ENCODE measurements at places on chromosomes 16 and 17.

DNA sequence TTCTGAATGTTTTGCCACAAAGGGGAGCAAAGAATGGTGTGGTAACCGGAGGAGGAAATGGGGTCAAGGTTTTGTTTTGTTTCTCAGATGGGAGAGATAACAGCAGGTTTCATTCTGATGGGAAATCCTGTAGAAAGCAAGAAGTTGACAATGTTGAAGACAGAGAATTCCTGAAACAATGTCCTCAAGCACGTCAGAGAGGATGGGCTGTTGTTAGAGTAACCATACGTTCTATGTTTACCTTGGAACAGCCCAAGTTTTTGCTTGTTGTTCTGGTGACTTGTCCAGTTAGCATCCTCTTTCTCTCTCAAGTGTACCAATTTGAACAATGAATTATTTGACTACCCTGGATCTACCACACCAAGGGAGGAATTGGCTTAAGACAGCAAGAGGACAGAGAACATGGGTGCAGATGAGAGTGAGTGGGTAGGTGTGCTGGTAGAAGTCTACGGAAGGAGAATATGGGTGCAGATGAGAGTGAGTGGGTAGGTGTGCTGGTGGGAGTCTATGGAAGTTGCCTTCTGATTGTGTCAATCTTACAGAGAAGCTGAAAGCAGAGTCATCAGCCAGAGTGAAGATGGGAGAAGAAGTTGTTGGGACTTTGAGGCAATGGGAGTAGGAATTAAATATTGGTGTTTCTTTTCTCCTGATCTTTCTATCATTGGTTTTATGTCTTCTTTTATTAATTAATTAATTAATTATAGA lies 14.8 kb upstream of the NSRP1 start:
- no peak for DNase-seq

GRCh38 chr16:58284469-58284868 lies 10.4 kb downstream of the PRSS54 start:
- no peak for DNase-seq

- DNase-seq = no peak
Measured at GRCh38 chr16:81478876-81479511, 34.4 kb downstream of the CMIP start.

GRCh38 chr16:87959391-87959990 lies 8.3 kb downstream of the BANP start:
- no peak for DNase-seq

DNA sequence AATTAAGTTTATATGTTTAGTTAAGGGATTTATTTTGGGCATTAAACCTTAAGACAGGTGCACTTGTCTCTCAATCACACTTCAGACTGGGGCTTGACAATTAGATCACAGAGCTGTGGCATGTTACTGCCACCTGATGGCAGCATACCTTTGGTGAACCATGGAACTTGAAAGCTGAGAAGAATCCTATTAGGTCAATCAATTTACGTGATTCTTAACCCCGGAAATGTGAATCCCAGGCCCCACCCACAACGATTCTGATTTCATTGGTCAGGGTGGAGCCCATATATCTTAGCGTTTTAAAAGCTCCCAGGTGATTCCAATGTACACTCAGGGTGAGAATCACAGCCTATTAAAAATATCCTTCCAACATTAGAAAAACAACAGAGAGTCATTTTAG lies 91.0 kb downstream of the GSG1L start:
- peak; percentile 29 for DNase-seq

GRCh38 chr16:29849505-29849904 lies 13.5 kb downstream of the CDIPT start:
- DNase-seq = no peak

DNA sequence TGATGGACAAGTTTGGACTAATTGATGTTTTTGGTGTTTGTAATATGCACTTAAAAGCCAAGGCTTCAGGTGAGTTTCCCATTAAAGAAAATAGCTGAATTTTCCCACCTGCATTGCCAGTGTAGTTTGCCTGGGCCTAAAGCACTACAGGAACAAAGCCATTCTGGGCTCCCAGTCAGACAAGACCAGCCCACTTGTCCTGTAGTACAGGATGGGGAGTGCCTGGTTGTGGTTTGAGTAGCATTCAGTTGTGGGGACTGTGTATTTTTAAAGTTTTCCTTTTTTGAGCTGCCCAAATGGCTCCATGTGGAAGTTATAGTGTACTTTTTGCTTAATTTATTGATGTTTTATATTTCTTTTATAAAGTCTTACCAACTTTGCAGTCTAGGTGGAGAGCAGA lies 91.7 kb downstream of the TANGO6 start:
- peak; percentile 11 for DNase-seq

- DNase-seq = no peak
Measured at GRCh38 chr17:53630638-53631037, 192.1 kb upstream of the KIF2B start.

DNA sequence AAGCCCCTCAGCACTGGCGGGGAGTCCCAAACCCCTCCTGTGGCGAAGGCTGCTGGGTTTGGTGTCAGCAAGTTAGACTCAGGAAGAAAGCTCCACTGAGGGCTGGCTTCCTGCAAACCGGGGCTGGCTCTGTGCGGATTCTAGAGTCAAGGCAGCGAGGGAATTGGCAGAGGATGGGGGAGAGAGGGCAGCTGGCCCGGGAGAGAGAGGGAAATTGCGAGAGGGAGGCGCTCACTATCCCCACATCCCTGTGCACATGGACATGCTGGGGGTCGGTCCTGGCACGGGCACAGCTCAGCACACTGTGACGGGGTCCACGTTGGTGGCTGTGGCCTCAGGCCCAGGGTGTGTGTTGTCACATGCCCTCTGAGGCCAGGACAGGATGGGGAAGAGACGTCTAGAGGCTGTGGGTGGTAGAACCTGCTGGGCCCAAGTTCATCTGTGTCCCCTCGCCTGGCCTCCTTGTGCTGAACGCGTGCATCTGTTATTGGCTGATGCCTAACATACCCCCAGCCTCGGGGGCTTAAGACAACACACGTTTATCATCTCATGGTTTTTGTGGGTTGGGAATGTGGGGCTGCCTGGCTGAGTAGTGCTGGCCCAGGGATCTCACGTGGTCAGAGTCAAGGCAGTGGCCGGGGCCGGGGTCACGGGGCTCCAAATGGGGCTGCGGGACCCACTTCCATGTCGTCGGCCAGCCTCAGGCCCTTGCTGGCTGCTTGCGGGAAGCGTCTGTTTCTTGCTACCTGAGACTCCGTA lies 16.7 kb upstream of the JPH3 start:
- DNase-seq = no peak

DNA sequence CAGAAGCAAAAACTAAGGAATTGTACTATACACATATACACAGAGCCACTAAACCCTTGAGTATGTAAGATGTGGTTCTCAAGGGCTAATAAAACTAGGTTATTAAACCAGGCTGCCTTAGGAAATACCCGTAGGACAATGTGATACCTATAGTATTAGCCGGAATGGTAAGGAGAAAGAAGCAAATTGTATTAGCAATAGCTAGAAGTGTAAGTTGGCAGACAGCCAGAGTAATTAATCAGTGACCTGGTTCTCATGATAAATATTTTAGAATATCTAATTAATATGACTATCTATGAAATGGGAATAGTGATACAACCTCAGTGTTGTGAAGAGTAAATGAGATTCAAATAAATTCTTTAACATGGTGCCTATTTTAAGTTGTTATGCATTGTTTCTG lies 18.6 kb downstream of the GDPD1 start:
- no peak for DNase-seq

DNA sequence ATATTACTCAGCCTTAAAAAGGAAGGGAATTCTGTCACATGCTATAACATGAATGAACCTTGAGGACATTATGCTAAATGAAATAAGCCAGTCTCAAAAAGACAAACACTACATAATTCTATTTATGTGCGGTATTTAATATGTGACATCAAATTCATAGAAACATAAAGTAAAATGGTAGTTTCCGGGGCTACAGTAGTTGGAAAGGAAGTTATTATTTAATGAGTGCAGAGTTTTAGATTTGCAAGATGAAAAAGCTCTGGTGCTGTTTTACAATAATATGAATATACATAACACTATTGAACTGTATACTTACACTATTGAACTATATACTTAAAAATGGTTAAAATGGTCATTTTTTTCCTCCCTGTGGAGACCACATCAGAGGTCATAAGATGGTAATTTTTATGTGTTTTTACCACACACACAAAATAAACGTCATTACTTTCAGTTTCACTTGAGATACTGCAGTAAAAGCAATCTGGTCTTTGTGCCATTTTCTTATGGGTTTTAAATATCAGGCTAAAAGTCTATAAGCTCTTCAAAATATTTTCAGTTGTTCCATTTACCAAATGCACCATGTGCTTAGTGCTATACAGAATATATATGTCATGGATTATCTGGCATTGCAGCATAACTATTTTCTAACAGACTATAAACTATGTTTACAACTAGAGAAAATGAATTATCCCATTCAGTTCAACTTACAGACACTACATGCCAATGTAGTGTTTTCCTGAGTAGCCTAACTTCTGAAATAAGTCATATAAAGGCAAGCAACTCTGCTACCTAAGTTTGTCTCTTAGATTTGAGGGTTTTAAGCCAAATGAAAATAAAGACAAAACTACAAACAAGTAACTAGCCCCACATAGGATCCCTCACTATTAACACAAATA lies 90.9 kb downstream of the SPAG9 start:
- peak; percentile 54 for DNase-seq

- peak; percentile 39 for DNase-seq
Measured at GRCh38 chr17:2101448-2102257, 46.8 kb downstream of the HIC1 start.

- no peak for DNase-seq
Measured at GRCh38 chr17:79627766-79628690, 17.2 kb upstream of the RBFOX3 start.

DNA sequence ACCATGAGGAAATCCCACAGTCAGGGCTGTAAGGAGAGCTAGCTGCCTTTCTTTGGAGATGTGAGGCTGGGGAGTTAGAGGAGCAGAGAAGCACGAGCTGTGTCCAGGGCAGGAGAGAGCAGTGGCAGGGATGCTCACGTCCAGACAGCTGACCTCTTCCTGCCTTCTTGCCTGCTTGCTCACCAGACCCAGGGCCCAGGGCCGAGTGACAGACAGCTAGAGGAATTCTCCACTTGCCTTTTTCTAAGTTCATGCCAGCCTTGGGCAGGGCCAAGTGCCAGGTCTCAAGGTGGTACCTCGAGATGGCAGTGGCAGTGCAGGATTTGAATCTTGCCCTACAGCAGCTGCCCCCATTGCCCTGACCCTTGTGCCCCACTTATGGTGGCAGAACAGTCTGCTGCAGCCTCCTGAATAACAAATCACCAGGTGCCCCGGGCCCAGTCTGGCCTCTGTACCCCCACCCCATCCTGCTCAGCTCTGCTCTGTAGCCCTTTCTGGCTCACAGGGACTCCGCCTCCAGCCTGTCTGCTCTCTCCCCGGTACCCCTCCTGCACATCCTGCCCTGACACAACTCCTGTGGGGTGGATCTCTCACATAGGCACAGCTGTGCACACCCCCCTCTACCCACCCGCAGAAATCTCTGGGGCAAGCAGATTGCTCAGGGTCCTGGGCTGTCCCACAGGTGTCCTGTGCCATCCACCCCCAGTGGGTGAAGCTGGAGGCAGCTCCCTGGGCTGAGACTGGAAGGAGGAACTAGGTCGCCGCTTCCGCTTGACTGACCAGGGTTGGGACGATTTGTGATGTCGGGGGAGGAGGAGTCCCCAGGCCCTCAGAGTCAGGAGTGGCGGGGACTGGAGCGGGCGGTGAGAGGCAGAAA lies 25.9 kb downstream of the GRIN2C start:
- DNase-seq = peak; percentile 74

DNA sequence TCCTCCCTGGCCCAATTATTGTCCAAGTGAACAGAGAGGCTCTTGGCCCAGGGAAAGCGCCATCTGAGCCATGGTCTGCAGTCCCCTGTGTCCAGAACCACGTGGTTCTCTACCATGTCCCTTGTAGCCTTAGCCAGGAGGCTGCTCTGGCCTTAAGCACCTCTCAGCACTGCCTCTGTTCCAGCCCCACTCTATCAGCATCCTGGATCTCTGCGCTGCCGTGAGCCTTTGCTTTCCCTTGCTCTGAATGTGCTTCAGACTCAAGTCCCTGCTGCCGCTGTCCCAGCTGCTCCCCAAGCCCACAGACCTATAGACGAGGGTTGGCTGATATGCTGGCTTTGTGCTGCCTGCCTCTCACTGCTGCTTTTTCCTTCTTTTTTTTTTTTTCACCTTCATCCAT lies 33.9 kb downstream of the CYB561 start:
- no peak for DNase-seq

GRCh38 chr16:1794908-1795666 lies 1.6 kb upstream of the IGFALS start:
- no peak for DNase-seq

GRCh38 chr16:50771366-50771765 lies 29.5 kb downstream of the CYLD start:
- peak; percentile 70 for DNase-seq

DNA sequence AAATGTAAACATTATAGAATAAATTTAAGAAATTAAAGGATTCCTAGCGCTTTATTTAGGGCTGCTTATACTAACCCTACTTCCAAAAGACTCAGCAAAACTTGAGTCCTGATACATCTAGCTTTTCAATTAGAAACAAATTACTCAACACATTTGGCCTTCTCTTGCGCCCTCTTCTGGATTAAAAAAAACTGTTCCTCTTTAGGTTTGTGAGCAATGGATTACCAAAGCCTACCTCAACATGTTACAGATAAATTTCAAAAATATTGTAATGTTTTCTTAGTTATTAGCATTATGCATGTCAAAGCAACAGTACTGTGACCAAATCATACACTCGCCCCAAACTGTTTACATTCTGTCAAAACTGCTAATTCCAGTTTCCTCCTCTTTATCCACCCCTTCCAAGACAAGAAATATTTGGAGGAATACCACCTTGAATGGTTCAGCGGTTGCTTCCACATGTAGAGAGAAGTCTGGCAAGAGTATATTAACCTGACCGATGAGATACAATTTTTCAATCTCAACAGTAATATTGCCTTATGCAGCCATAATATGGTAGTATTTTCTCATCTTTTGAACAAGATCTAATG lies 2.7 kb downstream of the NUFIP2 start:
- DNase-seq = peak; percentile 76

GRCh38 chr17:48301002-48301401 lies 129.0 kb downstream of the SKAP1 start:
- DNase-seq = no peak

Data from EH (cell line).